Hippocampal formation (tissue), 2 donors: ENCODE measurements at places on chromosomes 11 and 22.
A peak's percentile ranks its signal among the peaks of the same experiment; 100 is the strongest.

GRCh38 chr11:36376888-36377758 lies 81.0 kb downstream of the PRR5L start:
- DNase-seq = no peak

- no peak for DNase-seq
Observed at GRCh38 chr11:127806501-127806900, 780.9 kb downstream of the ETS1 start.

DNA sequence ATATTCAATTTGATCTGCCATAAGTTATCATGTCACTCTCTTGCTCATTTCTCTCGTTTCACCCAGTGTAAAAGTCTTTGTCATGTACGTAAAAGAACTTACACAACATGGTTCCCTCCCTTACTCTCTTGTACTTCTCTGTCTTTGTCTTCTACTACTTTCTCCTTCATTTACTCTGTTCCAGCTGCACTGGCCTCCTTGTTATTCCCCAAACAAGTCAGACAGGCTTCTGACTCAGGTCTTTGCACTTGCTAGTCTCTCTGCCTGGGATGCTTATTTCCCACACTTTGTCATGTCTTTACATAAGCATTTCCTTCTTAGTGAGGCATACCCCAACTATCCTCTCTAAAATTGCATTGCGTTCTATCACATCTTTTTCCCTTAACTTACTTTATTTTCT lies 117.3 kb downstream of the CYP2R1 start:
- DNase-seq = no peak

DNA sequence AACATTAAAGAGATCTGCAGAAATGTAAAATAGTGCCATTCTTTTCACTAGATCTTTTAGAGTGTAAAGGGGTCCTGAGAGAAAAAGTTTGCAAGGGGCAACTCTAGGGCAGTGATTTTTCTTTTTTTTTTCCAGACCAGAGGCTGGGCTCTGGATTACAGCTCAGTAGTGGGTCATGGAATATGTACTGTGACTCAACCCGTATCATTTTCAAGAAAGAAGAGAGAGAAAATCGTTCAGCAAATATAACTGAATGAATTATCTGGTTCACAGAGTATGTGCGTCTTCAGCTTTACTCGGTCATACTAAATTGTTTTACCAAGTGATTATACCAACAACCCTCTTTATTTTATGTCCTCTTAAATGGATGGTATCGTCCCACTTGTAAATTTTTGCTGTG lies 3.8 kb downstream of the CEP57 start:
- DNase-seq = no peak

DNA sequence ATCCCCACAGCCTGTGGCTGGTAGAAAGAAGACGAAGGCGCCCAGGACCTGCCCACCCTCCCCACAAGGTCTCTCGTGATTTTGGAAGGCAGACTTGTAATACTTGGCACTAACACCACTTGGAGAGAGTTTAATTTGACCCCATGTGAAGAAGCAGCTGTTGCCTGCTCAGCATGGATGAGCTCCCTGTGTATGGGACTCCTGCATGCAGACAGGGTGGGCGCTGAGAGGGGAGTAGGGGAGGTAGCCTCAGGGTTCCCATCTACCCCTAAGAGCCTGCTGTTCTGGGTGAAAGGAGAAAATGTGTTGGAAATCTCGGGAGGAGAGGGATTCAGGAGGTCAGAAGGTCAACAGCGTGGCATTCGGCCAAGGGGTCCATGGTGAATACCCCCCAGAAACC lies 625.9 kb downstream of the TBC1D22A start:
- no peak for DNase-seq

- peak; percentile 44 for DNase-seq
Observed at GRCh38 chr11:64000026-64000739, 13.9 kb downstream of the OTUB1 start.

GRCh38 chr11:75689863-75690609 lies 21.2 kb upstream of the MAP6 start:
- no peak for DNase-seq

DNA sequence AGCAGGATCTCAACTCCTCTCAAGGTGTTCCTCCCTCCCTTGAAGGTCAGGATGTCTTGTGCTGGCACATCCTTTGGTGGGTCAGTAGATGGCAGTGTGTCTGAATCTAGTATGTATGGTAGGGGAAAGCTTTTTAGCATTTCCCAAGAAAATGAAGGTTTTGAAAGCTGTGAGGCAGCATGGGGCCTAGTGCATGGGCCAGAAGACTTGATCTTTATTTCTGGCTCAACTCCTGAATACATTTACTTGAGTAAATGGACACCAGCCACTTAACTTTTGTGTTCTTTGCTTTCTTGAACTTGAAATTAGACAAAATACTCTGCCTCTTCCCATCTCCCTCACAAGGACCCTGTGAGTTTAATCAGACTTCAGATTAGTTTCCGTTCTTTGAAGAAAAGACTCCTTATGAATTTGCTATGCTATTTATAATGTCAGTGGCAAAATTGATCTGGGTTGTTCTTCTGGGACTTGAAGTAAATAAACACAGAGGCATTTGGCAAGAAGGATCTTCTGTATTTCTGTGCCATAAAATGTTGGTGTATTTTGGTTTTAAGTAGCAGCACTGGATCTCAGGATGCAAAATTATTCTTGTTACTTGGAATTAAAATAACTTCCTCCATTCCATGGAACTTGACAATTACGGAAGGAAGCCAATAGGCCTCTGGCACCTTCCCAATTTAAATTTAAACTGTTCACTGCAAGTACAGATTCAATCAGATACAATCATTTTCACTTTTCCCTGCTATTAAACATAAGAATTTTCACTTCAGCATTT lies 288.8 kb downstream of the CASP12 start:
- peak; percentile 26 for DNase-seq

DNA sequence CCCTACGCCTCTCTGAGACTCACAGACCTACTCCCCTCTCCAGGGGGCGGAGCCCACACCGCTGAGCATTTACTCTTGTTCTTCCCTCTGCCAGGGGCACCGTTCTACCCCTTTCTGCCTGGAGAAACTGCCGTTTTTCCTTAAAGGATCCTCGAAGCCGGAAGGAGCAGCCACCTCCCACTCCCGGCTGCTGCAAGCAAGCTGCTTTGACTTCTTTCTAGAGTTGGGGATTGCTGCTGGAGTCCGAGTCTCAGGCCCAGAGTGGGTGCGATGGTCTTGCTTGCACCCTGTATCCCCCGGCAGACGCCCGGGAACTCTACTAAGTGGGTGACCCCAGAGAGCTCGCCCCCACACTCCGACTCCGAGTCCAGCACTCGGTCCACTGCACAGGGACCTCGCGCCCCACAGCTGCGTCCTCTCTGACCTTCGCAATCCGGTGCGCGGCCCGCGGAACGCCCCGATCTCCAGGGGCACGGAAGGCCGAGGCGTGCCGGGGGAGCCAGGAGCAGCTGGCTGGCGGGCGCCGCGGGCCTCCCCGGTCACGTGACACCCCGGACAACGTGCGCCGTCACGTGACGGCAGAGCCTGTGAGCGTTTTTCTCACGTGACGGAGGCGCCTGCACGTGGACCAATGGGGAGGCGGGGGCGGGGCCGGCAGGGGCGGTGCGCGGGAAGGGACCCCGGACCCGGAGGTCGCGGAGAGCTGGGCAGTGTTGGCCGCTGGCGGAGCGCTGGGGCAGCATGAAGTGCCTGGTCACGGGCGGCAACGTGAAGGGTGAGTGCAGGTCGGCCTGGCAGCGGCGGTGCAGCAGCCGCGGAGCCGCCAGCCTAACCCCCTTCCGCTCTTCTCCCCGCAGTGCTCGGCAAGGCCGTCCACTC lies at the start of gene RAD9A:
RAD9A (plus strand) TSS at position 683 of the 879 bp plus-strand sequence; CDS start at position 742, 59 bp downstream.
- peak; percentile 93 for DNase-seq

DNA sequence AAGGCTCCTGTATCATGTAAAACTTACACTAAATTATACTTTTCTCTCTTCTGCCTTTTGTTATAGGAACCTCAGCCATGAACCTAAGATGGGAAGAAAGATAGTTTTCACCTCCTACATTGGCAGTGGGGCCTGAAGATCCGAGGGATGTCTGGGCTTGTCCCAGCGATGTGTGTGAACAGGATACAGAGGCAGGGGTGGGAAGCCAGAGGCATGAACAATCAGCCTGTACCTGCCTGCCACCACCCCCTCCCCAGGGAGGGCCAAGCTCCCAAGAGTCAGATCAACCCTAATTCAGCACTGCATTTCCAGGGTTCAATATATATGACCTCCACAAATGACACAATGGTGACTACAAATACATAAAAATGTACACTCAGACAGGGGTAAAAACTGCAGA lies 9.4 kb downstream of the KIAA0930 start:
- no peak for DNase-seq

- DNase-seq = no peak
Observed at GRCh38 chr11:57302489-57302888, 22.3 kb downstream of the TNKS1BP1 start.

- DNase-seq = no peak
Observed at GRCh38 chr22:40198733-40199132, 21.0 kb downstream of the TNRC6B start.

DNA sequence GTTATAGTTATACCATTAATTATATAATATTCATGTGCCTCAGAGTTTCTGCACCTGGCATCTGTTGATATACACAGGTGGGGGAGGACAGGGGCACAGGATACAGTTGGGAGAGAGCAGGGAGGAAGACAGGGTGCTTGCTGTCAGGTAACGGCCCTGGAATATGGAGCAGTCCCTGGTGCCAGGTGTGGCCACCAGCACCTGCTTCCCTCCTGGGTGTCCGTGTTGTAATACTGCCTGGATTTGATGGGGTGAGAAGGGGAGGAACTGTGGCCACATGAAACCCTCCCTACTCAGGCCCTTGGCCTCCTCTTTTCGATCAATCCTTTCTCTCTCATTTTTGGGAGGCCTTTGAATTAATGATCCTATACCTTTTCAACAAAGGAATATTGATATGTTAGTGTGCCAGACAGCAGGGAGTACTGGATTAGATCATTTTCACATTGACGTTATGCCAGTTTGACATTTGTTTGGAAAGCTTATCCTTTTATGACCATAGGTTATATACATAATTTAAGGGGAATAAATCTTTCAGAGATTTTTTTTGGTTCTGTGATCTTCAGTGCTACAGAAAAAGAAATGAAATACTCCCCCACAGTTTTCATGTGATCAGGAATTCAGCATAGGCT lies 88.6 kb downstream of the TEAD1 start:
- DNase-seq = no peak

DNA sequence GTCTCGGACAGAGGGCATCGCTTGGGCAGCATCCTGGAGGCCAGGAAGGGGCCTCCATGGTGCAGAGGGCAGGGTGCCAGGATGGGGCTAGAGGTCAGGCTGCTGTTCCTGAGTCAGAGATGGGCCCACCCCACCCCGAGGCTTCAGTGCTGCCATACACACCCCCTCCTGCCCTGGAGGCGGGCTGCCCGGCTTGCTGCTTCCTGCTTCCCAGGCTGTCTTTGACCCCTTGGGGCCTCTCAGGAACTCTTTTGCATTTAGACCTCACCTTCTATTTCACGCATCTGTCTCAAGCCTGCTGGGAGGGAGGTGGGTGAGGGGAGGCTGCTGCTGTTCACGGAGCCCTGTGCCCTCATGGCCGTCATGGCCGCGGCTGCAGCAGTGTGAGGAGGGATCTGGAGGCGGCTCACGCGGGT lies 6.6 kb upstream of the GRAMD4 start:
- no peak for DNase-seq

- DNase-seq = no peak
Observed at GRCh38 chr11:114083391-114084252, 24.1 kb downstream of the ZBTB16 start.

DNA sequence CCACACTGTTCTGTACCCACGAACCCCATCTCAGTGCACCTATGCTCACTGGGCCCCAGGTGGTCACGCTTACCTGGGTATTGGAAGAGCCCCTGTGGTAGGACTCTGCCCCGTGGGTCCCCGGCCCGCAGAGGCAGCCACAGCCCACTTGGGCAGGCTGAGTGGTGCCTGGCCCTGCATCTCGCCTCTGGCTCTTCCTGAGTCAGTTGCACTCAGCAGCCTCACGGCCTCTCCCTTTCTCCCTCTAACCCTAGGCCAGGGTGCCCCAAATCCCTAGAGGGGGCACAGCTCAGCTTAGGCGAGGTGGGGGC lies 9.7 kb downstream of the CRELD2 start:
- DNase-seq = no peak

DNA sequence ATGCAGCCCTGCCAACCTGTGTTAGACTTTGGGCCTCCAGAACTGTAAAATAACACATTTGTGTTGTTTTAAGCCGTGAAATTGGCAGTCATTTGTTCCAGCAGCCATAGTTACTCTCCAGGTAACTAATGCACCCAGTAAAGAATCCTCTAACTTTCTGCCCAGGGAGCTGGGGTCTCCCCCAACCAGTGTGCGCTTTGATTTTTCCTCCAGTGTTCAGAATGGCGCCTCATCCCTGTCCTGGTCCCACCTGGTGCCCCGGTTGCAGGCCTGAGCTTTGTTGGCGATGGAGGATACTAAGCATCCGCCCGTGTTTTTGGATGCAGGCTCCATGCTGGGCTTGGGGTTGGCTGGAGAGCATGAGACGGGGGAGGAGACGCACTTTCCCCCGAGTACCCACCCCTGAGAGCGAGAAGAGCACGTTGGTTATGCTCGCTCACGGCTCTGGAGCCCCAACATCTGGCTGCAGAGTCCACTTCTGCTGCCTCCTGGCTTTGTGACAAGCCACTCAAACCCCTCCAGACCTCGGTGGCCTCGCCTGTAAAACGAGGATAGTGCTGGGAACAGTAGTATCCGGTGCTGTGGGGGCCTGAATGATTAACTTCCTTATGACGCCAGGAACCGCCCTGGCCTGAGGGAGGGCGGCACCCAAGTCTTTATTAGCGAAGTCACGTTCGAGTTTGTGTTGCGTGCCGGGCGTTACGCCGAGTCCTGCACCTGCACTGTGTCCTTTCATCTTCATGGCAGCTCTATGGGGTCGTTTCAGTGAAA lies 25.8 kb downstream of the MRGPRD start:
- no peak for DNase-seq

DNA sequence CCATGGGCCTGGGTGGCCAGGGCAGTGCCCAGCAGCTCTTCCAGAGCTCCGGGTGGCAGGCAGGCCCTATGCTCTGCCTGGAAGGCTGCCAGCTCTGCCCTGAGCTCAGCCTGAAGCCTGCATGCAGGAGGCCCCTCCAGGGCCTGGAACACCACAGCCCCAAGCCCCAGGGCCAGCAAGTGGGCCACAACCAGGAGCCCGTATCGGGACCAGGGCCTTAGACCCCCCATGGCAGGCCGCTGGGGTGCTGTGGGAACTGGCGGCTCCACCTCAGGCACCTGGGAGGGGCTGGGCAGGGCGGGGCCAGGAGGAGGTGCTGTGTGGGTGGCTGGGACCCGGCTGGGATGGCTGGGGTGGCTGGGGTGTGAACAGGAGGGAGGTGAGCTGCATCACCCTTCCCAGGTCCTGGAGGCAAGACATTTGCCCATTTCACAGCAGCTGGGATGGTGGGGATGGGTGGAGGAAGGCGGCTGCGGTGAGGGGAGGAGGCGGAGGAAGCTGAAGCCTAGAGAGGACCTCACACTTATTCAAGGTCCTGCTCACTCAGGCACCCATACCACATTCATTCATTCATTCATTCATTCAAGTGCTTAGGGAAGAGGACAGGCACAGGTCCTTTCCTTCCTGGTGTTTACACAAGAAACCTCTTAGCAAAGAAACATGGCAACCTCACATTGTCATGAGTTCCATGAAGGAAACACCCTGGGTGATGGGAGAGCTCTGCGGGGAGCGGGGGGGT lies at the start of gene KCNK7:
KCNK7 (minus strand) TSS at position 258 of the 739 bp plus-strand sequence; CDS start at position 230, 28 bp downstream.
- no peak for DNase-seq
